ENCODE measurements at places on chromosomes 11 and 22.

- DNase-seq: no peak
These were observed 154.3 kb downstream of the NXPE2 start for GRCh38 chr11:114832532-114833125.

- no peak for DNase-seq
These were observed 175.7 kb upstream of the PITPNB start for GRCh38 chr22:28094771-28095170.

DNA sequence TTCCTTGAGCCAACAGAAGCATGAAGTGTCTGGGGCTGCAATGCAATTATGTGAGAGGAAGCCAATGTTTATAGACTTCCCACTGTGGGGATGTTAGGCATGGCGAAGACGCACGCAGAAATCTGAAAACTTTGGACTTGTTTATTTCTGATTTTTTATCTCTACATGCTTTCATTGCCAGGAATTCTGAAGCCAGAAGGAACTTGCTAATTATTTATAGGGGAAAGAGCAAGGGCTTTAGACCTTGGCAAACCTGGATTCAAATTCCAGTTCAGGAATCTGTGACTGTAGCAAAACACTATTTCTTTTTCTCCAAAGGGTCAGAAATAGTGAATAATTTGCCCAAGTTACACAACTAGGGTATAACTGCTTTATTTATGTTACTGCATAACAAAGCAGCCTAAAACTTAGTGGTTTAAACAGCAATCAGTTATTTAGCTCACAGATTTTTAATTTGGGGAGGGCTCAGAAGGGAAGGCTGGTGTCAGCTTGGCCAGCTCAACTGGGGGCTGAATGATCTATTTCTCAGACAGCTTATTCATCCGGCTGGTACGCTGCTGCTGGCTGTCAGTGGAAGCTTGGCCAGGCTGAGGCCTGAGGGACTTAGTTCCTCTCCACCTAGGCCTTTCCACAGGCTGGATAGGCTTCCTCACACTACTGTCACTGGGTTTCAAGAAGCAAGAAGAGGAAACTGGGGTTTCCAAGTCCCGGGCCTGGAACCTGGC, 1.9 kb upstream of the OR6Q1 start:
- DNase-seq: no peak

GRCh38 chr11:67503119-67504004, 1.8 kb downstream of the PITPNM1 start:
- DNase-seq: no peak

DNA sequence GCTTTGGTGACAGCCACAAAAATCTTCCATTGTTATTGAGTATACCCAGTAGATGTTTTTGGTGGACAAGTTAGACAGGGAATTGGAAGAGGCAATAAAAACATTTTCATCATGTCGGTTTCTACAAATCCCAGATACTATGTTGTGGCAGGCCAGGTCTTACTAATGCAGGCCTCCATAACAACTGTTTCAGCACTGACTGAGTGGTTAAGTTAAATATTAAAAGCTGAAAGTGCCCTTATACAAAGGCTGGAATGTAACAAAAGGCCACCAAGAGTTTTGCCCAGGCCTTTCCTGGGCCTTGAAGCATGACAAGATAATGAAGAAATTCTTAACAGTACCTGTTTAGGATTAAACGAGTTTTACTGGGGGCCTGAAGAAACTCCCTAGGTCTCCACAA, 29.3 kb downstream of the DMC1 start:
- DNase-seq: no peak

DNA sequence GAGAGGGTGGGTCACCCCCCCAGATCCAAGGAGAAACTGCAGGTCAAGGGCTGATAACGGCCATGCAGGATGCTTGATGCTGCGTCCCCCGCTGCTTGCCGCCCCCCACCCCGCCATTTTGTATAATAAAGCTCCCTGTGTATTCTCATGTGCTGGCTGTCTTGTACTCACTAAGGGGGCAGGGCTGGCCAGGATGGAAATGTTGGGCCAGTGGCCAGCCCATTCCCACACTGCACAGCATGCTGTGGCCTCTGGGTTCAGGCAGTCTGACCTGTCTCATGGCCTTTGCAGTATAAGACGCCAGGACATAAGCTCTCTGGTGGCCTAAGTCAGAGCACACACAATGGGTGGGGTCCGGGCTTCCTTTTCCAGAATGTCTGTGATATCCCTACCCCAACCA, 421 bp upstream of the PRR33 start:
- no peak for DNase-seq

DNA sequence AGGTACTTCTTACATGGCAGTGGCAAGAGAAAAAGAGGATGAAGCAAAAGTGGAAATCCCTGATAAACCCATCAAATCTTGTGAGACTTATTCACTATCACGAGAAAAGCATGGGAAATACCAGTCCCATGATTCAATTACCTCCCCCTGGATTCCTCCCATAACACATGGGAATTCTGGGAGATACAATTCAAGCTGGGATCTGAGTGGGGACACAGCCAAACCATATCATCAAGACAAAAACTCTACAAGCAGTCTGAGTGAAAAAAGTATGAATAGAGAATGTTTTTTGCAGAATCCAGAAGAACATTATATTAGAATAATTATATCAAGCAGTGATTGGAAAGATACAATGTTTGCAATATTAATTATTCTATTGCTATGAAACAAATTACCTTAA, 893.7 kb downstream of the FAM181B start:
- no peak for DNase-seq

- DNase-seq: no peak
These were observed 2.4 kb upstream of the MMP13 start for GRCh38 chr11:102957953-102958352.

DNA sequence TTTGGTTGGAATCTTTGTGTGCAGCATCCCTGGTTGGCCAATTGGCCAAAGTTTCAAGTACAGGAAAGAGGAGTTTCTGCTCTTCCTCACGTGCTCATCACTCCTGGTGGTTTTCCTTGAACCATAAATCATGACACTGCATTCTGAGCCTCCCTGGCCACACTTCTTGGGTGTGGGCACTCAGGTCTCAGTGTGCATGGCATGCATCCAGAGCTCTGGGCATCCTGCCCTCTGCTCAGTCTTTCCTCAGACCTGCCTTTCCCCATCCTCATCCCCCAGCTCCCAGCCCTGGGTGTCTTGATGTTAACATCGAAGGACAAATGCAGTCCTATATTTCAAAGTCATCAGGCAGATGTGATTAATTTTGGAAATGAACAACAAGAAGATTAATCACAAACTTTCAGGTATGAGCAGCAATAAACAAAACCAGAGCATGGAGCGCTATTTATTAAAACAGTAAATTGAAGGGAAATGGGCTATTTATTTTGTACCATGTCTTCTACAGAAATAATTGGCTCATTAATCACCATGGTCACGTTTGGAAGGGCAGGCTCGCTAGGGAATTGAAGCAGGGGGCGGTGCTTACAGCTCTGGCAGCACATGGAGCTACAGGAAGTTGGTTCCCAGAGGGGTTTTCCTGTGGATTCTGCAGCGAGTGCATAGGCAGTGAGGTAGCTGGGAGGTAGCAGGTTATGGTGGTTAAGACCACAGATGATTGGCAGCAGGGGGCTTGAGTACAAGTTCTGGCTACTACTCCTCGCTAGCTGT, 89.6 kb downstream of the CSNK2A3 start:
- no peak for DNase-seq

DNA sequence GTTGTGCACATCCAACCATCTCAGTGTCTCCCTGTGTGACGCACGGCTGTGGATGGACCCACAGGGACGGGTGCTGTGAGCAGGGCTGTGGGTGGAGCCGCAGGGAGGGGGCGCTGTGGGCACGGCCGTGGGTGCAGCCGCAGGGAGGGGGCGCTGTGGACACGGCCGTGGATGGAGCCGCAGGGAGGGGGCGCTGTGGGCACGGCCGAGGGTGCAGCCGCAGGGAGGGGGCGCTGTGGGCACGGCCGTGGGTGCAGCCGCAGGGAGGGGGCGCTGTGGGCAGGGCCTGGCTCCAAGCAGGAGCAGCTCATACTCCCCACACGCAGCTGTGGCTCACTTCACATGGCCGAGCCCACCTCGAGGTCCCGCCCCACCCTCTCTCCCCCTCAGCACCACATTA, 6.0 kb upstream of the MAPK11 start:
- DNase-seq: no peak

DNA sequence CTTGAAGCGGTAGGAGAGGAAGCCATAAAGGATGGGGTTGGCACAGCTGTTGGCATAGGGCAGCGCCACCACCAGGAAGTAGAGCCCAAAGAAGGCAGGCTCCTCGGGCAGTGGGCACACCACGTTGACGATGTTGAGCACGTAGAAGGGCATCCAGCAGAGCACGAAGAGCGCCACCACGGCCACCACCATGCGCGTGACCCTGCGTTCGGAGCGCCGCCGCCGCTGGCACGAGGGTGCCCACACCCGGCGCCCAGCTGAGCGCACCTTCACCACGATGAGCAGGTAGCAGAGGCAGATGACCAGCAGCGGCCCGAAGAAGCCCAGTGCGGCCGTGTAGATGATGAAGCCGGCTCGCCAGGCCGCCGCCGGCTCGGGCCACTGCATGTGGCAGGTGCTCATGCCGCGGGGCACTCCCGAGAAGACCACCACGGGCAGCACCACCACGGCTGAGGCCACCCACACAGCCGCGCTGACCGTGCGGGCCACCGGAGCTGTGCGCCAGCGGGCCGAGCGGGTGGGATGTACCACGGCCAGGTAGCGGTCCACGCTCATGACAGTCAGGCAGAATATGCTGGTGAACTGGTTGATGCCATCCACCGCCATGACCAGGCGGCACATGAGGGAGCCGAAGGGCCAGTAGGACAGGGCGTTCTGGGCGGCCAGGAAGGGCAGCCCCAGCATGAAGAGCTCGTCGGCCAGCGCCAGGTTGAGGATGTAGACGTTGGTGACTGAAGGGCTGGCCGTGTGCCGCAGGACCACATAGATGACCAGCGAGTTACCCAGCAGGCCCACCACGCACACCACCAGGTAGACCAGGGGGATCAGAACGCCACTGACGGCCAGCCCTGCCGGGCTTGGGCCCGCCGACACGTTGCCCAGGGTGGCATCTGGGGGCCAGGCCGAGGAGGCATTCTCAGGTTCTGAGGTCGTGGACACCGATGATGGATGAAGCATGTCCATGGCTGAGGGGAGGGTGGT, 5.1 kb downstream of the SSTR3 start:
- no peak for DNase-seq

DNA sequence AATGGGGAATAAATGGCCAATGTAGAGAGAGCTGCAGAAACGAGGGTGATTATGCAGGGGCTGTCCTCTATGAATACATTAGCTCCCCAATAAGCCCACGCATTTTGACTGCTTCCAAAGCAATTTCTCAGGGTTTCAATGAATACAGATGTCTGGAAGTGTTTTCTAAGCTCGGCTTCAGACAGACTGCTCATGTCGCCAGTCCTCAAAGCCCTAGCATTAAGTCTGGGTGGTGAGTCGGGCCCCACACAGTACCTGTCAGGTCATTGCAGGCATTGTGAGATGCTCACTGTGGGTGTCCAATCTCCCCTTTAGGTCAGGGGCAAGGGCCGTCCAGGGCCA, 17.9 kb upstream of the CSNK2A3 start:
- DNase-seq: no peak

DNA sequence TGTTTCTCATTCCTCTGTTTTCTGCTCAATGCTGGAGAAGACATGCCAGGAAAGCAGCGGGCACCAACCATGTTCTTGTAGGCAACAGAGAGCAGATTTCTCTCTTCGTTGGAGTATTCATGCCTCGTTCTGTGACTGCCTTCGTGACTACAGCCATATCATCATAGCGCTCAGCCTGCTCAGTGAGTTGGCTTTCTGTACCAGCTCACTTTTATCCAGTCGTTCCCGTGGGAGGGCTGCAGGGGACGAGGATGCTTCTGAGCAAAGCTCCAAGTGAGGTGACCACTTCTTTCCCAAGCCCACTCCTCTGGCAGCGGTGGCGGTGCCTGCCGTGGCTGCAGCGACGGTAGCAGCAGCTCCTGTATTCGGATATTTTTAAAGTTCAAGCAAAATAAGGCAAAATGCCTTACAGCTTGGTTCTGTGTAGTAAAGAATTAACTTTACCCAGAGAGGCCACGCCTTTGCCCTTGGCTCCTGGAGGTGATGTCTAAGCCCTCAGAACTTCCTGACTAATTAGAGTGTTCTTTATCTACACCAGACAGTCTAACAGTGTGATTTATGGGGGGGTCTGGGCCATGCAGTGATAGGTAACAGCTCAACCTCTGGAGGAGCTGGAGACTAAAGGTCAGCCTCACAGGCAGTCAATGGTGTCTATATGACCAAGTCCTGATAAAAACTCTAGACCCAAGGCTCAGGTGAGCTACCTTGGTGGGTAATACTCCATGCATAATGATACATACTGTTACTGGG, 35.3 kb downstream of the LDHAL6A start:
- DNase-seq: no peak

GRCh38 chr11:48013269-48013901, 33.0 kb downstream of the PTPRJ start:
- peak; percentile 72 for DNase-seq

- no peak for DNase-seq
These were observed 108.5 kb downstream of the DBX1 start for GRCh38 chr11:20051469-20052399.

- no peak for DNase-seq
These were observed 6.2 kb downstream of the DNAJC24 start for GRCh38 chr11:31375879-31376278.

- DNase-seq: no peak
These were observed 18.2 kb upstream of the KIRREL3 start for GRCh38 chr11:127018683-127019279.

- no peak for DNase-seq
These were observed 39.6 kb downstream of the ARRB1 start for GRCh38 chr11:75311858-75312288.

DNA sequence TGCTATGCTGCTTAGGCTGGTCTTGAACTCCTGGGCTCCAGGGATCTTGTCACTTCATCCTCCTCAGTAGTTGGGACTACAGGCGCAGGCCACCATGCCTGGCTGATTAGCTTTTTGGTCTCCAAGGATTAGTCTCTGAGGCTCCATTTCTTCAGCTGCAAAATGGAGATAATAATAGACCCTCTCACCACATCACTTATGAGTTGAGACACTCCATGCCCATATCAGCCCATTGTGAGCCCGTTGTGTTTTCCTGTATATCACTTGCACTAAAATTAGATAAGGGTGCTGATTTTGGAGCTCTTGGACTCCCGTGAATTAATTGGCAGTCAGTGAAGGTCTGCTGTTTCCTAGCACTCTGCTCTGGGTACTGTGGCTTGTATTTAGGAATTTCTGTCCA, 36.0 kb downstream of the DEPDC5 start:
- DNase-seq: no peak

DNA sequence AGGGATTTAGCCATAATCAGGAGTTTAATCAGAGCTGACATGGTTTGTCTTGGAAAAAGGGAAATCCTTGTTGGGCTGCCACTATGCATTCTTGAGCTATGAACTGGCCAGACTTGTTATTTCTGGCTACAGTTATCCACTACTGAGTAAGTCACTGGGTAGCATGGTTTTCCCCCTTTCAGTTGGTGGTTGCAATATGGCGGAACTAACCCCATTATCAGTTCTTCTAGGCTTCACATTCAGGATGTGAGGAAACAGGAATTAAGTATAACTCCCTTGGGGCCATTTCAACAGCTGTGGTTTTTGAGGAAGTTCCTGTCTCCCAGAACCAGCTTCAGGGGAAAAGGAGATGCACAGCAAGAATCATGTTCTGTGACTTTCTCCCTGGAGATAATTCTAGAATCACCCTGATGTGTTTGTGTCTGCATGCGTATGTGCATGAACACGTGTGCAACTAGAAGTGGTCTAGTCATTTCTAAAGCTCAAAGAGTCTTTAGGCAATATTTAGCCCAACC, 103.0 kb upstream of the CD44 start:
- DNase-seq: peak; percentile 63

- DNase-seq: peak; percentile 37
These were observed 10.3 kb downstream of the TOP3B start for GRCh38 chr22:21972293-21972779.
